Thyroid gland (tissue), 4 donors: ENCODE measurements at places on chromosomes 6 and 20. TPM values are rescaled to one million over a fixed set of nuclear protein-coding genes. Genes with fewer than 3 reads are reported as not detected.
A peak's percentile ranks its signal among the peaks of the same experiment; 100 is the strongest.

The MPIG6B gene
- not detected for total RNA-seq

DNA sequence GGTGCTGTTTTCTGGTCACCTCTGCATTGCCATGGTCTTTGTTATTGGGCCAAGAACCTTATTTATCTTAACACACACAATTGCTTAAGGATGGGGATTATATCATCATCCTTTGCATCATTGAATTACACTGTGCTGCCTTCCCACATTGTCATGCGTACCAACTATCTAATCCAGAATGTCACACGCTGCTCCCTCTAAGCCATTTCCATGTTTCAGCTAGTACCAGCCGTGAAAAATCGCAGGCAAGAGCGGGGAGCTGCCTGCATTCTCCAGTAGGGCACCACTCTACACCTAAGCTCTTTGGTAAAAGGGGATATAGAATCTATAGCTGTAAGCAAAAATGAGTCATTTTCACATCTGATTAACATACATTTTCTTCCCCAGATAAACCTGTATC lies 277.0 kb downstream of the PRL start:
- no peak for DNase-seq

DNA sequence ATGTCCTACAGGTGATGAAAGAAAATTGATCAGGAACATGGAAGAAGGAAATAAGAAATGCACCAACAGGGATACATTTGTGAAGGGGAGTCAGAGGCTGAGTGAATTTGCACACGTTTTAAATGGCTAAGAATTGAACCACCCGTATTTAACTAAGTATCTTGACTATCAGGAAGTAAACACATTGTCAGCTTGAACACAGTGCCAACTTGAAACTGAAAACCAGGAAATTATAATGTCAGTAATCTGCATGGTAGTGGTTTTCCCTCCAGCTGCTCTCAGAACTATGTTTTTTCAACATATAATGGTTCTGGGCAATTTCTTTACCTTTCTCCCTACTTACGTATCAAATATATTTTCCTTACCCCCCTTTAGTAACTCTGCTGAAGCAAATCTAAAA lies 366.5 kb upstream of the POU3F2 start:
- no peak for DNase-seq

DNA sequence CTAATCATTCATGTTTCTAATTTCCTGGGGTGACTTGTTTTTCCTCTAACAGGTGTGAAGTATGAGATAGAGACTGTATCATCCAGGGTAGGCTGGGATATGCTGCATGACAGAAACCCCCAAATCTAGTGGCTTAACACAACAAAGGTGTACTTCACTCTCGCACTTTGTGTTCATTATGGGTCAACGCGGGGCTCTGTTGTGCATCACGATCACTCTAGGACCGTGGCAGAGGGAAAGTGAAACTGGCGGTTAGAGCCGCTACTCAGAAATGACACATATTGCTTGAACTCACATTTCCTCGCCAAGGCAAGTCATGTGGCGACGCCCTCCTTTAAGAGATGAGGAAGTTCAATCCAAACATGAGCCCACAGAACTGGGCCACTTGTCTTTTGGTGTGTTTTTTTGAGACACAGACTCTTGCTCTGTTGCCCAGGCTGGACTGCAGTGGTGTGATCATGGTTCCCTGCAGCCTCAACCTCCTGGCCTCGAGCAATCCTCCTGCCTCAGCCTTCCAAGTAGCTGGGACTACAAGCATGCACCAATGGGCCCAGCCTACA lies 41.3 kb downstream of the PCNA start:
- DNase-seq, result peak; percentile 92

DNA sequence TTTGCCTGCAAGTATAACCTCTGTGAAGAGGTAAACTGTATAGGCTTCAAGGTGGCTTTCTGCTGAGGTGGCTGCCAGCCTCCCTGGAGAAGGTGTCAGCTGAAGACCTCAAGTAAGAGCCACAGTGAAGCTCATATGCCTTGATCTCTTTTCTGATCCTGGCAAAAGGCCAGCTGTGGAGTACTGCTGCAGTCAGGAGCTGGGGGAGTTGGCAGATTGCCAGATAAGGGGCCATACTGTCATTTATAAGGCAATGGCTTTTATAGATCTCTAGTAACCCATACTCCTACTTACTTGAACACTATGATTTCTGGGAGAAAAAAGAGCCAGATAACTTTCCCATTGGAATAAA lies 8.8 kb upstream of the CEP85L start:
- DNase-seq, result no peak

- no peak for DNase-seq
Observed at GRCh38 chr20:38727607-38728190, 3.4 kb downstream of the SLC32A1 start.

The SUMO4 gene
- 3.6 TPM for total RNA-seq

The PSMA7 gene
- 239 TPM for total RNA-seq

DNA sequence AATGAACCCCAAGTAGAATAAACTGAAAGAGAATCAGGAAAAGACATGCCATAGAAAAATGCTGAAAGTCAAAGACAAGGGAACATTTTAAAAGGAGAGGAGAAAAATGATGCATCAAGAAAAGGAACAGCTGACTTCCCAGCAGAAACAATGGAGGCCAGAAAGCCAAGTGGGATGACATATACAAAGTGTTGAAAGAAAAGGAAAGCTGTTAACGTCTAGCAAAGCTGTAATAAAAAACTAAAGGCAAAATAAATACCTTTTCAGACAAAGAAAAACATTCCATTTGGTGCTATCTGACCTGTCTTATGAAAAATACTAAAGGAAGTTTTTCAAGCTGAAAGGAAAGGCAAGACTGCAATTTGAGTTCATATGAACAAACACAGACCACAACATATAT lies 34.1 kb upstream of the PDE10A start:
- DNase-seq, result no peak

- DNase-seq, result no peak
Observed at GRCh38 chr6:32128751-32129296, 778 bp upstream of the ATF6B start.

DNA sequence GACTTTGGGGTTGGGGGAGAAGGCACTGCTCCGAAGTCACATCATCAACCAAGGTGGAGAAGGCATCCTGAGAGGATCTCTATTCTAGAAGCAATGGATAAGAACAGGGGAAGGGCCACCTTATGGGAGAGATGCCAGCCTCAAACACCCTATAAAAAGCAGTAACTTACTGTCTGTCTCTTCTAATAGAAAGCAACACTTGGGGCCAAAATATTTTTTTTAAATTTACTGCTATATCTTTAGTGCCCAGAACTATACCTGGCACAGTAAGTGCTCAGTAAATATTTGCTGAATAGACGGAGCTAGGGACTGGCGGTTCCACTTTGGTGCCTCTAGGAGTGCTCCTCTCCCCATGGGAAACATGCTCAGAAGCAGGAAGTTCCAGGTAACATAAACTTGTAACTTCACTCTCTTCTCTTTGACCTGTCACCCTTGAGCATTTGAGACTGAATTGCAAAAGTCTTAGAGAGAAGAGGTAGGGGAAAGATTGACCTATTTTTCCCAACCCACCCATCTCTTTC lies 807 bp upstream of the OTOR start:
- DNase-seq, result peak; percentile 64

DNA sequence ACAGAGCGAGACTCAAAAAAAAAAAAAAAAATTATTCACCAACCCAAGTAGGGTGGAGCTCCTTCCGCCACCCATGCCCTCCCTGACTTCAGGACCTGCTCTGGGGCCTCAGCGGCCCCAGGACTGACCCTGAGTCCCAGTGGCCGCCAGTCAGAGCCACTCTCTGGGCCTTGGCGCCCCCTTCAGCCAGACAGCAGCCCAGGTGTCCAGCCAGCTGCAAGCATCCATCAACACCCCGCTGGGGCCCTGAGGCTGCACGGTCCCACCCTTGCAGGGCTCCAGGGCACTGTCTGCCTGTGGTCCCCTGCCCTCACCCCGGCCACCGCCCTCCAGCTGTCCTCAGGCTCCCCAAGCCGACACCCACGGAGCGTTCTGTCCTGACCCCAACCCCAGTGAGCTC lies 11.4 kb upstream of the KCNQ2 start:
- no peak for DNase-seq

- no peak for DNase-seq
Observed at GRCh38 chr6:134878136-134878535, 71.8 kb downstream of the ALDH8A1 start.

DNA sequence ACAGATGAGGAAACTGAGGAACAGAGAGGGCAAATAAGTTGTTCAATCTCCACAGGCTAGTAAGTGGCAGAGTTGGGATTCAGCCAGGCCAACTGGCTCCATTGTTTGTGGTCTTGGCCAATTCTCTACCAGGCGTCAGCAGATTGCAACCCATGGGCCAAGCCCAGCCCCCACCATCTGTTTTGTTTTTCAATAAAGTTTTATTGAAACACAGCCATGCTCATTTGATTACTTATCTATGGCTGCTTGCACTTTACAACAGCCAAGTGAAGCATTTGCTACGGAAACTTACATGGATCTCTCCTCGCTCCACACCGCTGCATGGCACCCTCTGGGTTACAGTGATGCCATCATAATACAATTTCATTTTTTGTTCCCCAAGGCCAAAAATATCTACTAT lies 90.8 kb downstream of the ZNF217 start:
- DNase-seq, result no peak

DNA sequence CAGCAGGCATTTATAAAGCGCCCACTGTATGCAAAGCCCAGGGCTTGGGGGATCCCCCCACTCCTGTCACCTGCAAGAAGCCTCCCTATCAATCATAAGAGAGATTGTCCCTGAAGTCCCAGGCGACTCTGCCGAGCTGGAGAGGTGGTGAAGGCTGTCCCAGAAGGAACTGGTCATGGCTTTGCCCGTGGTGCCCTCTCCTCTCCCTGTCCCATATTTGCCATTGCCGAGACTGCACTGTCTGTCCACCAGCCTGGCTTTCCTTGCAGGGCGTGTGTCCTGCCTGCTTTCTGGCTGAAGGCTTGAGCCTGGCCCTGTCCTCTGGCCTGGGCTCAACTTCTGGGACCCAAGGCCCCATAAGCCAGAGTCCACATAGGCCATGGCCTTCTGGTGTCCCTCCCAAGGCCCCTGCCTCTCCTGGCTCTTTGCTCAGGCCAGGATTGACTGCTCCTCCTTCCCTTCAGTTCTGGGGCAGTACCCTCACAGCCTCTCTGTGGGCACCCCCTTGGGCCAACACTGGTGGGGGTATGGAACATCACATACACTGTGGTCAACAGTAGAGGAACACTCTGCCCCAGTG lies 46.9 kb downstream of the CPXM1 start:
- no peak for DNase-seq

- DNase-seq, result no peak
Observed at GRCh38 chr6:158121335-158121734, 46.7 kb downstream of the SERAC1 start.

The TGM2 gene
- 133 TPM for total RNA-seq

The PPIL6 gene
- 20.1 TPM for total RNA-seq

The PLCB4 gene
- 77.9 TPM for total RNA-seq

The NFATC2 gene
- 8.7 TPM for total RNA-seq

The LAMA2 gene
- total RNA-seq, result 63.8 TPM

The MUCL3 gene
- not detected for total RNA-seq

The RBM38 gene
- total RNA-seq, result 11.7 TPM

DNA sequence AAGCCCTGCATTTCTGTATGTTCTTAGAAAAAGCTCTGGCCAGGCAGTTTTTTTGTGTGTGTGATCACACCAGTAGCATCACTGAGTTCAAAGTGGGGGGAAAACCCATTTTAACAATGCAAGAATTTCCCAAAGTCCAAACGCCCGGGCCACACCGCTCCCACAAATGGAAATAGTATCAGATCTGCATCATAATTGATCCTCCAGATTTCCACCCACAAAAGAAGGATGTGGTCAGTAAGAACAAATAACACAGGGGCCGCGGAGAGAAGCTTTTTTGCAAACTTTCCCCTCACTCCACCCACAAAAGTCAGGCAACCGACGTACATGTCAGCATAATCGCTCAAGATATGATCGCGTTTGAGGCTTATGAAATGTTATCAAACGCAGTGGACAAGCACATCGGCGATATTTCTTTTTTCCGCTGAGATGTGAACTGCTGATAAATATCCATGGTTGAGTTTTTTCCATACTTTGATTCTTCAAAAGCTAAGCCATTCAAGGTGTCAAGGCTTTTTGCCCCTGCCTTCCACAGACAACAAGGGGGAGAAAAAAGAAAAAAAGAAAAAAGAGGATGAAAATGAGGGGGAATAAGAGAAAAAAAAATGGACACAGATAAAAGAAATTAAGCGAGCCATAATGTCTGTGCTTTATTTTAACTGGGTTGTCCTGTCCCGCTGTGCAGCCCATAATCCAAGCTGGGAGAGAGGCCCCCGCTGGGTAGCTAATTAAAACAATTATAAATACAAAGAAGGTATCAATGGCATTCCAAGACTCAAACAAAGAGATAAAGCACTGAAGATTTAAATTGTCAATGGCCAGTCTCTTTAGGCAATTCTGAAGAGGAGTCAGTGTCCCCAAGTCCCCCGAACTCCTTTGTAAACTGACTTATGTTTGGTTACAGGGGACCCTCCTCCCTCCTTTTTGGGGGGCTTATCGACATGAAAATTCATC lies 143.5 kb downstream of the ZFP64 start:
- no peak for DNase-seq

The OR2B6 gene
- total RNA-seq, result not detected

DNA sequence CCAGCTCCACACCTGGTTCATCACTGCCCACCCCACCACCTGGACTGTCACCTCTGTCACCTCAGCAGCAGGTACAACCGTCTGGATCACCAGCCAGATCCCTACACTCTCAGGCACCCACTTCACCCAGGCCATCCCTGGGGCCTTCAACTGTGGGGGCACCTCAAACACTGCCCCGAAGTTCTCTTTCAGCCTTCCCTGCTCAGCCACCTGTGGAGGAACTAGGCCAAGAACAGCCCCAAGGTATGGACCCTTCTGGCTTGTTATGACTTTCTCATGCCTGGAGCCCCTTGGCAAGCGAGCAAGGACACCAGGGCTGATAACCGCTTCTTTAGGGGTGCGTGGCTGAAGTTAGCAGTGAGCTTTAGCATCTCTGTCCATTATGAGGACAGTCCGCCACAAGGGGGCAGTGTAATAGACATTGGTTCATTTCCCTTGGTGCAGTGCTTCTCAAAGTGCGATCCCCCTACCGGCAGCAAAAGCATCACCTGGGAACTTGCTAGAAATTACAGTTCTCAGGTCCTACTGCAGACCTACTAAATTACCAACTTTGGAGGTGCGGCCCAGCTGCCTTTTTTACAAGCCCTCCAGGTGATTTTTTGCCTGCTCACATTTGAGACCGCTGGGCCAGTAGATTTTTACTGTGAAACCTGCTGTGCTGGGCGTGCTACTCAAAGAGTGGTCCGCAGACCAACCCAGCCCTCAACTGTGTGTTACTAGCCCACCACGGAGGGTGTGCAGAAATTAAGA lies 32.5 kb downstream of the PNPLA1 start:
- DNase-seq, result peak; percentile 82

GRCh38 chr20:24936526-24937407 lies 12.3 kb upstream of the CST7 start:
- DNase-seq, result no peak

DNA sequence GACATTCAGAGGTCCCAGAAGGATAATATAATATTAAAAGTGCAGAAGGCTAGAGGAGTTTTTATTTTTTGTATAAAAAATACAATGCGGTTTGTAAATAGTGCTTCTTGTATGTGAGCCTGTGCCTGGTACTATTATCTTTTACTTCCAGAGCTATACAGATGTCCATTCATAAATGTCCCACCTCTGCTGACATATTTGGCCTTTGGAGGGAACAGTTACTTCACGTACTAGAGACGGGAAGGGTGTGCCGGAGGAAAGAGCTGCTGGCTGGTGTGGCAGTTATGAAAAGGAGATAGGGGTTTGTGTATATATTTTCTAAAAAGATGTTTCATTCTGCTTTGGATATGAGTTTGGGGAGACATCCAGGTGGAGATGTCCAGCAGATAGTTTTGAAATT lies 8.8 kb downstream of the CD109 start:
- DNase-seq, result no peak

- DNase-seq, result no peak
Observed at GRCh38 chr6:142906945-142907470, 38.0 kb downstream of the HIVEP2 start.

The SLC17A5 gene
- 96.3 TPM for total RNA-seq

The TDRD6 gene
- total RNA-seq, result 0.88 TPM
